Occipital lobe (tissue), 3 donors: ENCODE measurements at places on chromosomes 7 and 10.
A peak's percentile ranks its signal among the peaks of the same experiment; 100 is the strongest.

DNA sequence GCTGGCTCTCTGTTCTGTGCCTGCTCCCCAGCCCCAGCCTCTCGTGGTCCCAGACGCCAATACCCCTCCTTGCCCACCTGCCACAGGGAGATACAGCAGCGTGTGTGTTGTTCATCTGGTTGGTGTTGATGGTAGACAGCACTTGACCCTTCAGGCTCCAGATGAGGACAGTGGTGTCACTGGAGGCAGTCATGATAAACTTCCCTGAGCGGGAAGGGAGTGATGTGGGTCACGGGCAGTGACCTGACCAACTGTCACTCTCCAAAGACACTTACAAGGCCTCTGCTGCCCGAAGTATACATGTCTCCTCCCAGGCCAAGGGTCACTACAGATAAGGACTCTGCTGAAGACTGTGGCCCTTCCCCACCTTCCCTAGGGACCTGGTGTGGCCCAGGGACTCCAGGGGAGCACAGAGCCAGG, 5.6 kb downstream of the TBL2 start:
- DNase-seq, result no peak

DNA sequence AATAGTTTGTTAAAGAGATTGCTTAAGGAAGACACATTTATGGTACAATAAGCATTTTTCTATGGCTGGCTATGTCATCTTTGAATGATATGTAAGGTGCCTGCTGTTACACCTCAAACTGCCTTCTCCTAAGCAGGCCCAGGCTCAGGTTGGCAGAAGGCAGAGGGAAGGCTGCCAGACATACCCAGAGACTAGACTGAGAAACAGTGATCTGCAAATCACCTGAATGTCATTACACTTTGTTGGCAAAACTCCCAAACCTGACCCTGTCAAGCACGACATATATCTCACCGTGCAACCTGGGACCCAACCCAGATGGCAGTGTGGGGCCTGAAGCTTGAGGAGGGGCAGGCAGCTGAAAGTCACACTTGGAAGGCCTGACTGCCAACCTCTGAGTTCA, 136.6 kb upstream of the TARP start:
- no peak for DNase-seq

DNA sequence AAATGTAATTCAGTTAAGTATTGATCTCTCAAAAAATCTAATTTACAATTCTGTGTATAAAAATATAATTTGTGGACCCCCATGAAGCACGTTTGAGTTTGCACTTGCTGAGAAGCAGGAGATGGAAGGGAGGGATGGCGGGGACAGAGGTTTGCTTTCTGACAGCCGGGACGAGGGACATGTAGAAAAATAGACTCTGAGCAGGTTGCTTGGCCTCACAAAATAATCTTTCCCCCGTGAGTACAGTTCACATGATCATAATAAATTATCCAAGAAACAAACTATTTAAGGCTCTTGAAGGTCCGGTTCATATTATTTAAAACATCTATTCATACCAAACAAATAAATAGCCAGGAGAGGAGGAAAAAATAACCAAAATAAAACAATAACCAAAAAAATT, 10.0 kb downstream of the SHH start:
- no peak for DNase-seq

- DNase-seq, result no peak
Observed at GRCh38 chr7:78002021-78002420, 203.4 kb downstream of the PHTF2 start.

GRCh38 chr7:66901941-66902843, 18.8 kb upstream of the TMEM248 start:
- DNase-seq, result no peak

DNA sequence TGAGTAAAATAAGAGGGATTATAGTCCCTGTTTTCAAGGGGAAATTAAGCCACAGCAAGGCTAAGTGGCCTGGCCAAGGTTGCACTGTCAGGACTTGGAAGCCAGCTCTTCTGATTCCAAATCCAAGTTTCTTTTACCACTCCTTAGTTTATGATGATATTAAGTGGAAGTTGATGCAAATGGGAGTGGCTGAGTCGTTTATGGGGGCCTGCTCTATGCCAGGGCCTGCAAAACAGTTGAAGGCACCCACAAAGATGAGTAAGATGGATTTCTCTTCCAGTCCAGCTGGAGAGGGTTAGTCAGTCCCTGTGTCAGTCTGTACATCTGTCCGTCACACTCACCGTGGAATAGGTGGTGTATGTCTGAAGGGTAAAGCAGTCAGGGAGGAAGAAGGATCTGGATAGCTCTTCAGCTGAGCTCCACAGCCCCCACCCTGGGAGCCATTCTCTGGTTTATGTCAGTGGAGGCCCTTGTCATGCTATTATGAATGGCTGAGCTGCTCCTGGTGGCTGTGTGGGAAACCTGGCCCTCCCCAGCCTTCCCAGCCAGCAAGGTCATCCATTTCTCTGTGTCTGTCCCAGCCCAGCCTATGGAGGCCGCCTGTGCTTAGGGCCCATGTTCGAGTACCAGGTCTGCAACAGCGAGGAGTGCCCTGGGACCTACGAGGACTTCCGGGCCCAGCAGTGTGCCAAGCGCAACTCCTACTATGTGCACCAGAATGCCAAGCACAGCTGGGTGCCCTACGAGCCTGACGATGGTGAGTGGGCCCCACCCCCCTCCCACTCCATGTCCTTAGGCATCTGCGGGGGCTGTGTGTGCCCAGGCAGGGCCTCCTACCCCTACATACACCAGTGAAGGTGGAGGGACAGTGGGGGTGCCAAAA, 44.5 kb downstream of the TBATA start:
- no peak for DNase-seq

DNA sequence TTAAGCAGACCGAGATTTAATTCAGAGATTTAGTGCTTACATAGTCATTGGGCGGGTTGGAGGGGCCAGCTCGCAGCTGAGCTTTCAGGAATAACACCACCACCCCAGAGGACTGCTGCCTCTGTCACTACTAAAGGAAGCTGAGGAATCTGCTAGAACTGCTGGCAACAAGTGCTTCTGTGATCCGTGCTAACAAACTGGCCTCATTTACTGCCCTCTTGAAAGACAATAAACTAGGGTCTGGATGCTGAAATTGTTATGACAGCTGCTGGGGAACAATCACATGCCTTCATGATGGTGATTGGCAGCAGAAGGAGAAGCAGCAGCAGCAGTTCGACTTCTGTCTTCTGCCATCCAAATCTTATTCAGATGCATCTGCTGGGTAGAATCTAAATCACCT, 285.5 kb upstream of the TAC1 start:
- no peak for DNase-seq

DNA sequence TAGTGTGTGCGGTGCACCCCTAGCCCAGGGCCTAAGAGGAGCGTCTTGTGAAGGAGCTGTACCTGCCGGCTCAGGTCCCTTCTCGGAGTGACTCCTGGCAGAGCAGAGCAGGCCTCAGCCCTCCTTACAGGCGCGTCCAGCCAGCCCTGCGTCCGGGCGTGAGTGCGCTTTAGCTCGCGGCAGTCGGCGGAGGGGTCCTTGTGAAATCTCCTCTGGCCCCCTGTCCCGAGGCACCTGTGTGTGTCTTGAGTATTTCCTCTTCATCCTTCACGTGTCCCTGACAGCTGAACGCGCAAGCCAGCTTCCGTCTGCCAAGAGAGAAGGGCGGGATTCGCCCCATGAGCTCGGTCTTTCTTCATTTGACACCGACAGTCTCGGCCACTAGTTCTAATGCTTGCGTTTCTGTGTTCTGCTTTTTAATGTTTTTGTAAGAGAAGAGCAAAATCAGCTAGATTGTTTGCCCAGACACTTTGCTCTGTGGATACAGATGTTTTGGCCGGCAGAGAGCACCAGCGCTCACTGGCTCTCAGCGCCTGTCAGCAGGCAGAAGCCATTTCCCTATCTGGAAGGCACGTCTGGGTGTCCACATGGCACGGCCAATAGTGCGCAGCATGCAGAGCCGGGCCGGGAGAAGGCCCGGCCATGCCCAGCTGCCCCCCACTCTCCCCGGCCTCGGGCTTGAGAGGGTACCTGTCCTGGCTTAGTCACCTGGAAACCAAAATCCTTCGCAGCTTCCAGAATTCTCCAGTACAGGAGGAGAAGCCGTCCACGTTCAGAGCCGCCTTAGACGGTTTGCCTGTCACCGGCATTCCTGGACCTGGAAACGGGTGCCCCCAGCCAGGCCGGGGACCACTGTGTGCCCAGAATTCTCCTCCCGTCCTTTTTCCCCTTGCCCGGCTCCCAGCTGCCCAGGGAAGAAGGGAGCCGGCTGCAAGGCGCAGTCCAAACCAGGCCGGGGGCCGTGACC, 7.0 kb downstream of the GET4 start:
- no peak for DNase-seq

- no peak for DNase-seq
Observed at GRCh38 chr10:77661100-77661499, 23.5 kb upstream of the KCNMA1 start.

DNA sequence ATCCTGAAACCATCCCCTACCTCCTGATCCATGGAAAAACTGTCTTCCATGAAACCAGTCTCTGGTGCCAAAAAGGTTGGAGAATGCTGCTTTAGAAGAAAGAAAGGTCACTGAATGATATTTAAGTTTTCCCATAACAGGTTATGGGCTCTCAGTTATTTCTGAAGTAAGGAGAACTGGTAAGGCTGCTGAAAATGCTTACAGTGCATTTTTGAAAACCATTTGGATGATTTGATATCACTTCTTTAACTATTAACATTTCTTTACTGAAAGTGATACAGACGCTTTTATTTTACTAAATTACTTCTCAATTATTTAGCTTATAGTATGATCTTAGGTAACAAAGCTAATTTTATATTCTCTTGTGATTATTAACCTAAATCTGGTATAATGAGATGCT, 1094.4 kb upstream of the C7orf33 start:
- DNase-seq, result no peak

GRCh38 chr7:89771003-89771636, 383.1 kb upstream of the STEAP1 start:
- DNase-seq, result no peak

GRCh38 chr7:115178835-115179234, 256.9 kb downstream of the MDFIC start:
- DNase-seq, result no peak

DNA sequence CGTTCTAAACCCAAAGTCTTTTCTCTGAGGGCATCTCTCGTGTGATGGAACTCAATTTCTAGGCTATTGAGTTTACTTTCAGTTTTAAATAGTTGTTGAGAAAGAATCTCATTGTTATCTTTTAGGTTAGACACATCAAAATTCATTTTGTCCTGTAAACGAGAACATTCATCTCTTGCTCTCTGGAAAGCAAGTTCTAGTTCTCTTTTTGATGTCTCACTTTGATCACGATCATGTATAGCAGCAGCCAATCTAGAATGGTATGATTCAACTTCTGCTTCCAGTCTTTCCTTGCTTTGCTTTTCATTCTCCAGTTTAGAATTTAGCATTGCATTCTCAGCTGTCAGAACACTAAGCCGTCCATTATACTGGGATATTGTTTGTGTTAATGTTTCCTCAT, 65.1 kb downstream of the ANKRD26 start:
- DNase-seq, result no peak

- no peak for DNase-seq
Observed at GRCh38 chr10:89201345-89202032, 5.6 kb downstream of the CH25H start.

GRCh38 chr10:33800545-33800944, 466.1 kb upstream of the NRP1 start:
- no peak for DNase-seq

DNA sequence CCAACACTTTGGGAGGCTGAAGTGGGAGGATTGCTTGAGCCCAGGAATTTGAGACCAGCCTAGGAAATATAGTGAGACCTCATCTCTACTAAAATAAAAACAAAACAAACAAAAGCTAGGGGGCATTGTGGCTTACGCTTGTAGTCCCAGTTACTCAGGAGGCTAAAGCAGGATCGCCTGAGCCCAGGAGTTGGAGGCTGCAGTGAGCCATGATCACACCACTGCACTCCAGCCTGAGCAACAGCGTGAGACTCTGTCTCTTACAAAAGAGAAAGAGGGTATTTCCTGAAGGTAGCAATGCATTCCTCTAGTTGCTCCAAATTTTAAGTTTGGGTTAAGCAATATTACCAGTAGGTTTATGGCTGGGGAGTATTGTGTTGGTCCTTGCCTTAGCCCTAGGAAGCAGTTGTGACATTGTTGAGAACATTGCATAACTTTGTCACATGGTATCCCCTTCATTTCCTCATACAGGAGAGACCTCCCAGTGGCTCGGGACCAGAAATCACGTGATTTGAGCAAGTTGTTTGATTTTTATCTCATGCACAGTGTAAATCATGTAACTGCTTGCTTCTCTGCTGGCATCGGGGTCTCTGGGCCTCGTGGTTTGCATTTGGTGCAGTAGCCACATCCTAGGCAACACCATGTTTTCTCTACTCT, 23.3 kb upstream of the SMARCD3 start:
- no peak for DNase-seq

- no peak for DNase-seq
Observed at GRCh38 chr10:75466886-75467285, 35.5 kb downstream of the LRMDA start.

DNA sequence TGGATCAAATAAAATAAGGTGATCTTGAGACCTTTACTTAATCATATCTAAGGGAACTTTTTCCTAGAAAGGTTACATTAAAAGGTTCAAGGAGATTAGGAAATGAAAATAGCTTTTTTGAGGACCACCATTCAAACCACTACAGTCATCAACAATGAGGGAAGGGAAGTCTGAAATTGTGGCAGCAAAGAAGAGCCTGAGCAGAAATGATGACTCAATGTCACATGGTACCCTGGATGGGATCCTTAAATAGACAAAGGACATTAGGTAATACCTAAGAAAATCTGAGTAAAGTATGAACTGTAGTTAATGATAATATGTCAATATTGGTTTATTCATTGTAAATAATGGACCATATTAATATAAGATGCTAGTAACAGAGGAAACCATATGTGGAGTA, 236.0 kb downstream of the SEMA3D start:
- DNase-seq, result no peak

DNA sequence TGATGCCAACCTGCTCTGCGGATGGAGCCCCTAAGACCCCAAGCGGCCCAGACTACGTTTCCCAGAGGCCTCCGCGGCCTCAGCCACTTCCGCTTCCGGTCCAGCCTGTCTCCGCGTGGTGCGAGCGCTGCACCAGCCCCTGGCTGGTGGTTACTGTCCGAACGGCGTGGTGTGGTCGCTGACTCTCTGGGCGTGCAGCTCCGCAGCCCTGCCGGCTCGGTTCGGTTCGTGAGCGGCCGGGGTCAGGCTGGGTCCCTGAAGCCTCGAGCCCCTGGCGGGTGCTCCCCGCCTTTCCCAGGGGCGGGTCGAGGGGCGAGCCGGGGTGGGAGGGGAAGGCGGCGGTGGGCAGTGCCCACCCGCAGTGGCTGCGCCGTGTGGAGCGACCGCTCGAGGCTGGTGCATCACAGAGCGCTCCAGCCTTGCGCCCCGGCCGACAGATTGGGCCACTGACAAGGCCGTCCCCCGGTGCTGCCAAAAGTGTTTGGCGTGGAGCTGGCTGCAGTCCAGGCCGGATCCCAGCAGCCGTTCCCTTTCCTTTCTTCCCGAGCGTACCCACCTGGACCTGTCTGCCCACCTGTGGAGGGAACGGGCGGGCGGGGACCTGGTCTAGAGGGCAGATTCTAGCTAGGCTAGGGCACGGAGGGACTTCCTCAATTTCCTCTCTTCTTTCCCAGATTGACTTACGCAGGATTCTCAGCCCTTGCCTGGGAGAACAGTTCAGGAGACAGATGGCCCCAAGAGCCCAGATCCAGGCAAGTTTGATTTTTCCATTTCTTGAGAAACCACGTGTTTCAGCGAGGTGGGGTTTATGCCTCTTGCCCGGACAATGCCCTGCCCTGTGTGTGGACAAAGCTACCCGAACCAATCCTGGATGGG, at the start of gene ZNF485:
Gene ZNF485, plus strand, starts transcription at position 116 of the 876 bp plus-strand sequence. Its CDS starts 613 bp downstream, at position 729.
- peak; percentile 75 for DNase-seq

GRCh38 chr7:51308265-51308664, 8.3 kb downstream of the COBL start:
- no peak for DNase-seq
